Naive thymus-derived CD8-positive, alpha-beta T cell (primary cell): ENCODE measurements at places on chromosomes 16 and 17.

DNA sequence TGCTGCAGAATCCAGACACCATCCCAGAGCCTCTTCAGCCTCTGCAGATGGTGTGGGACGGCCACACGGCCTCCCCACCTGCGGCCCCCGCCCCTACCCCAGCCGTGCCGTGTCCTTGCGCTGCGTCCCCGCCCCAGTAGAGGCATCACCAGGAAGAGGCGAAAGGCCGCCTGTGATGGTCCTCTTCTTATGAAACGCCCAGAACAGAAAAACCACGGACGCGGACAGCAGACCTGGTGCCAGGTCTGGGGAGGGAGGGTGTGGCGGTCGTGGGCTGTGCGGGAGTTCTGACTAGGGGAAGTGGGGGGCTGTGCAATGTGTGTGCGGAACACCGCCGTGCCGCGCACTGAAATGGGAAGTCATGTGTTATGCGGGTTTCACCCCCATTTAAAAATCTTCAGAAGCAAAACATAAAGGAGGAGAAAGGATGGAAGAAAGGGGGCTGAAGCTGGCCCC is 25.5 kb downstream of the ACSF3 start:
- H3K36me3 ChIP-seq = peaks cover 24% of the 10 kb centered on the region
- H3K27me3 ChIP-seq = no peaks in the 10 kb centered on the region
- H3K27ac ChIP-seq = peak overlapping the region; percentile 76

- no peak overlapping the region for H3K27ac ChIP-seq
- H3K27me3 ChIP-seq = peaks cover 29% of the 10 kb centered on the region
- no peak overlapping the region for H3K4me3 ChIP-seq
- DNase-seq = no peak
These were observed 1.7 kb downstream of the HOXB1 start for GRCh38 chr17:48528936-48529682.

- DNase-seq = no peak
- H3K36me3 ChIP-seq = peaks cover 2% of the 10 kb centered on the region
- H3K27ac ChIP-seq = no peak overlapping the region
- no peak overlapping the region for H3K4me3 ChIP-seq
These were observed 8.9 kb upstream of the PRSS21 start for GRCh38 chr16:2808181-2808580.

- H3K36me3 ChIP-seq = no peaks in the 10 kb centered on the region
- H3K4me3 ChIP-seq = no peak overlapping the region
- H3K4me1 ChIP-seq = no peaks in the 10 kb centered on the region
- H3K27me3 ChIP-seq = no peaks in the 10 kb centered on the region
These were observed 2338.4 kb downstream of the TP53TG3F start for GRCh38 chr16:35797811-35798210.

GRCh38 chr17:78438271-78438691 is 59.8 kb downstream of the PGS1 start:
- peak overlapping the region; percentile 25 for H3K4me3 ChIP-seq
- peaks cover 15% of the 10 kb centered on the region for H3K4me1 ChIP-seq
- no peak for DNase-seq
- H3K27ac ChIP-seq = no peak overlapping the region

- no peak for DNase-seq
- peak overlapping the region; percentile 93 for H3K27ac ChIP-seq
- H3K27me3 ChIP-seq = no peaks in the 10 kb centered on the region
- H3K4me1 ChIP-seq = peaks cover 66% of the 10 kb centered on the region
- H3K36me3 ChIP-seq = peaks cover 36% of the 10 kb centered on the region
These were observed 26.1 kb downstream of the AKTIP start for GRCh38 chr16:53476867-53477266.

- no peak overlapping the region for H3K27ac ChIP-seq
- no peak for DNase-seq
- no peaks in the 10 kb centered on the region for H3K27me3 ChIP-seq
- no peaks in the 10 kb centered on the region for H3K36me3 ChIP-seq
- no peaks in the 10 kb centered on the region for H3K4me1 ChIP-seq
These were observed 193.5 kb upstream of the KIF2B start for GRCh38 chr17:53629188-53629587.

GRCh38 chr16:12794486-12795387 is 8.9 kb downstream of the CPPED1 start:
- H3K36me3 ChIP-seq = peaks cover 10% of the 10 kb centered on the region
- H3K27me3 ChIP-seq = no peaks in the 10 kb centered on the region
- H3K4me3 ChIP-seq = no peak overlapping the region

DNA sequence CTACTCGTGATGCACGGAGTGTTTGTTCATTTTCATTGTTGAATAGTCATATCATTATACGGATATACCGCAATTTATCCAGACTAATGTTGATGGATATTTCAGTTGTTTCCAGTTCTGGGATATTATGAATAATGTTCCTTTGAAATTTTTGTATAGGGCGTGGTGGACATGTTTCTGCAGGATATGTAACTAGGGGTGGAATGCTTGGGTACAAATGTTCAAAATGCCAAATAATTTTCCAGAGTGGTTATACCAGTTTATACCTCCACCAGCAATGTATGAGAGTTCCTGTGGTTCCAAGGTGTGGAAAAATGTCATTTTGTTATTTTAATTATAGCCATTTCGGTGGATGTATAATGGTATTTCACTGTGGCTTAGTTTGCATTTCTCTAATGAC is 53.6 kb downstream of the NUP88 start:
- H3K27ac ChIP-seq = no peak overlapping the region
- H3K4me3 ChIP-seq = no peak overlapping the region
- H3K4me1 ChIP-seq = peaks cover 2% of the 10 kb centered on the region
- no peaks in the 10 kb centered on the region for H3K27me3 ChIP-seq

- DNase-seq = peak; percentile 81
- no peaks in the 10 kb centered on the region for H3K36me3 ChIP-seq
- H3K4me3 ChIP-seq = peak overlapping the region; percentile 58
- H3K27ac ChIP-seq = no peak overlapping the region
- H3K4me1 ChIP-seq = peaks cover 54% of the 10 kb centered on the region
- no peaks in the 10 kb centered on the region for H3K27me3 ChIP-seq
These were observed 5.3 kb upstream of the WIPI1 start for GRCh38 chr17:68462381-68463210.

- no peaks in the 10 kb centered on the region for H3K36me3 ChIP-seq
- no peak overlapping the region for H3K4me3 ChIP-seq
- H3K4me1 ChIP-seq = no peaks in the 10 kb centered on the region
- DNase-seq = no peak
- H3K27ac ChIP-seq = no peak overlapping the region
These were observed 5.6 kb upstream of the CCL2 start for GRCh38 chr17:34249478-34249877.

DNA sequence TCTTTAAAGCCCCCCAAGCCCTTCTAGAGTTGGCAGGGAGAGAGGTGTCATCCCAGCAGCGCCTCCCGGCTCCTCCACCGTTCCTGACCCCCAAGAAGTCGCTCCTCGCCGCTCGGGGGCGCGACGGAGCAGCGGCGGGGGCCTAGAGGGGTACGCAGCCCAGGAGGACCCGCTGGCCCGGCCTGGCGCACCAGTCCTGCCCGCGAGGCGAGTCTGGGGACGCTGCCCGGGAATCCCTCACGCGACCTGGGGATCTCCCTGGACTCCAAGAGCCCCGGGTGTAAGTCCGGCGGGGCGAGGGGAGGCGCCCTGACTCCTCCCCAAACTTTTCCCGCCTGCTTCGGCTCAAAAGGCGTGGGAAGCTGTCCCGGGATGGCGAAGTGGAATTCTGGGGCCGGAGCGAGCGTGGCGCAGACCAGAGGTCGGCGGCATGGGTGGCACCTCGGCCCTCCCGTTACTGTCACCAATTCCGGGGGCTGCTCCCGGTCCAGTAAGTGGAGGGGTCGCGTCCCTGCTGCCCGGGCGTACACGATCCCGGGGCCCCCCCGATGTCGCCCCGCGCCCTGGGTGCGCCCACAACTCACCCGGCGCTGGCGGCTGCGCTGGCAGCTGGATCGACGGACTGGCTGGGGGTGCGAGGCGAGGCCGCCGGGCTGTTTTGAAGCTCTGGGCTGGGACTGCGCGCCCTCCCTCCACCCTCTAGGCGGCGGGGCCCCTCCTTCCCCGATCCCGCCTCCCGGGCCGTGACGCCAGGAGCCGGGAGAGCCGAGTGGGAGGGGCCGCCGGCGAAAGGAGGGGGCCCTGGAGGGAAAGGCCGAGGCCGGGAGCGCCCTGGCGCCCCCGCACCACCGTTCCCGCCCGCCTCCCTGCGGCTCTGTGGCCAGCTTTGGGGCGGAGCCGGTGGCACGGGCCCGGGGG is at the start of gene EMP2:
TSS of gene EMP2 (minus strand) at position 634 of the 918 bp plus-strand sequence. CDS start 32,981 bp downstream, outside the sequence.
- no peak within 1 kb of the TSS for H3K27ac ChIP-seq
- no peak within 1 kb of the TSS for H3K4me3 ChIP-seq
- no peaks in the 10 kb centered on the region for H3K36me3 ChIP-seq
- H3K27me3 ChIP-seq = peaks cover 75% of the 10 kb centered on the region
- no peaks in the 10 kb centered on the region for H3K4me1 ChIP-seq

- peak overlapping the region; percentile 54 for H3K4me3 ChIP-seq
- H3K27ac ChIP-seq = no peak overlapping the region
- H3K36me3 ChIP-seq = no peaks in the 10 kb centered on the region
- peaks cover 7% of the 10 kb centered on the region for H3K27me3 ChIP-seq
These were observed 591 bp downstream of the NPW start for GRCh38 chr16:2019921-2020831.

- no peaks in the 10 kb centered on the region for H3K4me1 ChIP-seq
- no peak overlapping the region for H3K4me3 ChIP-seq
- DNase-seq = no peak
- H3K27me3 ChIP-seq = peaks cover 5% of the 10 kb centered on the region
- H3K27ac ChIP-seq = no peak overlapping the region
These were observed 88.7 kb downstream of the FOXL1 start for GRCh38 chr16:86667035-86667434.

DNA sequence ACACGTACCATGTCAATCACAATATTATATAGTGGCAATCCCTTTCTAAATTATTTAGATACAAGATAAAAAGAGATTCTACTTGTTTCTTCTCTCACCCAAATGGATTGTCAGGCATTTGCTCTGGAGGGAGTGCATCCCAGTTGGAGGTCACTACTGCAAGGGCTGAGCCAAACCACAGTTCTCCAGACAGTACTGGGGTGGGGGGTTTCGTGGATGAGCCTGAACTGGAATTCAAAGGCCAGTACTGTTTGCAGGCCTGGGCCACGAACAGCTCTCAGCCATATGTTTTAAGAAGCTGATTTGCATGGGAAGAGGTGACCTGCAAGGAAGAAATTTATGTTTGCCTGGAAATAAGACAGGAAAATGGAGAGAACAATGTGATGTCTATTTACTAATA is 314.9 kb downstream of the PMP22 start:
- DNase-seq = no peak
- H3K4me1 ChIP-seq = no peaks in the 10 kb centered on the region
- H3K27me3 ChIP-seq = peaks cover 20% of the 10 kb centered on the region
- no peak overlapping the region for H3K4me3 ChIP-seq

DNA sequence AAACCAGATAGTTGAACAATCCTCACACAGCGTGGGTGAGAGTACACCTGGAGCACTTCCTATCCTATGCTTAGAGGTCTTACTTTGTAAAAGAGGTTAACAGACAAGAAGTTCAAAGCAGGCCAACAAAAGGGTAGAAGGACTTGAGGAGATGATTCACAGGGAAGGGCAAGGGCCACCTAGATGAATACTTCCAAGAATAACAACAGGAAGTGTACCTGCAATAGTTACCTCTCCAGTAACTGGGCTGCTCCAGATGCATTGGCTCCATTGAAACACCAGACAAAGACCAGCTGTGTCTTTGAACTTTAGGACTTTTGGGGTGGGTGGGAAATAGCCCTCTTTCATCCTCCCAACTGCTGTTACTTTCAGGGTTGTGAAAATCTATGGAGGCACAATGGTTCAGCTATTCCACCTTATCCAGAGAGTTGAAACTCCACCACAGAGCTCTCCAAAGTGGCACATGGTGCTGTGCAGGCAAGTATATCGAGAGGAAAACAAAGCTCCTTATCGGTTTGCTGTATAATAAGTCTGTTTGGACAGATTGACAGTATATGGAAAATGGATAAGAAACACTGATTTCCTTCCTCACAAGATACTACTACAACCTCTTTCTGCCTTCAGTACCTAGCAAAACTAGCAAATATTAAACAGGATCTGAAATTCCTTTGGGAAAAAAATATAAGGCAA is 22.7 kb downstream of the RNF43 start:
- peaks cover 7% of the 10 kb centered on the region for H3K36me3 ChIP-seq
- H3K4me1 ChIP-seq = no peaks in the 10 kb centered on the region
- no peak overlapping the region for H3K4me3 ChIP-seq
- no peak overlapping the region for H3K27ac ChIP-seq

- H3K27me3 ChIP-seq = no peaks in the 10 kb centered on the region
- no peak overlapping the region for H3K4me3 ChIP-seq
- H3K27ac ChIP-seq = peak overlapping the region; percentile 93
- peak; percentile 74 for DNase-seq
- no peaks in the 10 kb centered on the region for H3K36me3 ChIP-seq
These were observed 16.0 kb downstream of the CSNK1D start for GRCh38 chr17:82257473-82257872.

- H3K4me3 ChIP-seq = peak overlapping the region; percentile 14
- H3K36me3 ChIP-seq = no peaks in the 10 kb centered on the region
- no peak for DNase-seq
- H3K4me1 ChIP-seq = peaks cover 17% of the 10 kb centered on the region
- H3K27ac ChIP-seq = peak overlapping the region; percentile 89
These were observed 159.9 kb upstream of the GSE1 start for GRCh38 chr16:85453194-85453678.

GRCh38 chr16:89693931-89694783 is 7.3 kb downstream of the SPATA2L start:
- H3K4me1 ChIP-seq = no peaks in the 10 kb centered on the region
- no peaks in the 10 kb centered on the region for H3K27me3 ChIP-seq
- no peak for DNase-seq
- no peak overlapping the region for H3K27ac ChIP-seq
- H3K4me3 ChIP-seq = no peak overlapping the region

DNA sequence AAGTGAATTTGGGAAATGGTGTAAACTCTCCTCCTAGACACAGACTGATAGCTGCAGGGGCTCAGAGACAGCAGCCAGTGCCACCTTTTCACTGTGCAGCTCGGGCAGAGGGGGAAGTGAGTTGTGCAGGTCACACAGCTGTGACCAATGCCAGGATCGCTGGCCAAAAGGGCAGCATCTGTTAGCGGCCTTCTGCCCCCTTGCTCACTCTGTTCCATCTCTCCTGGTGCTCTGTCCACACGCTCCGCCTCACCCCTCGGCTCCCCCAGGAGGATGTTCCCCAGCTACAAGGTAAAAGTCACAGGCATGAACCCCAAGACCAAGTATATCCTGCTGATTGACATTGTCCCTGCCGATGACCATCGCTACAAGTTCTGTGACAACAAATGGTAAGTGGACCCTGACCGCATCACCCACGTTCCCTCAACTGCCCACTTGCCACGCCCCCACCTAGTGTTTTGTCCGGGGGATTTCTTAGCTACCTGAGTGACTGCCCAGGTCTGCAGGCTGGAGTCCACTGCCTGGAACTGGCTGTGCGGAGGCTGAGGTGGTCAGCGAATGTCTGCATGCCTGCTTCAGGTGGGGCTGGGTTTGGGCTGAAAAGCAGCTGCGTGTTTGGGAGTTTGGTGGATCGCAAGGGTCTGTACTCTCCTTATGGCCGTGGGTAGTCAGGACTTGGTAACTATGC is 13.5 kb downstream of the TBX4 start:
- peaks cover 21% of the 10 kb centered on the region for H3K4me1 ChIP-seq
- no peak overlapping the region for H3K27ac ChIP-seq
- DNase-seq = peak; percentile 32
